ENCODE measurements at places on chromosomes 5 and 9.

- no peak for DNase-seq
Observed at GRCh38 chr9:27408001-27408400, 111.1 kb upstream of the EQTN start.

DNA sequence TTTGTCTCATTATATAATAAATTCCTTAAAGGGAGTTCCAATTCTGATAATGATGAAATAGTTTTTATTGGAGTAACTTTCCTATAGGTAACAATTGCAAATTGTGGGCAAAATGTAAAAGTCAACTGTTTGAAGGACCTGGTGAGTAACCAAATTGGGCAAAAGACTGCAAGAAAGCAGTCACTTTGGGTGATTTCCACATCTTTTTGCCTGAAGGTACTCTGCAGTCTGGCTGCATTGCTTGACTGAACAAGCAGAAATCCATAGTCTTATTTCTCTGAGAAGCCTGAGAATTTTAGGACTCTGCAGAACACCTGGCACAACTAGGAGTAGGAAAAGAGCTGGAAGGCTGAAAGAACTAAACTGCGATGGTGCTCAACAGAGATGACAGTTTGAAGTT lies 114.9 kb downstream of the HOMER1 start:
- no peak for DNase-seq

DNA sequence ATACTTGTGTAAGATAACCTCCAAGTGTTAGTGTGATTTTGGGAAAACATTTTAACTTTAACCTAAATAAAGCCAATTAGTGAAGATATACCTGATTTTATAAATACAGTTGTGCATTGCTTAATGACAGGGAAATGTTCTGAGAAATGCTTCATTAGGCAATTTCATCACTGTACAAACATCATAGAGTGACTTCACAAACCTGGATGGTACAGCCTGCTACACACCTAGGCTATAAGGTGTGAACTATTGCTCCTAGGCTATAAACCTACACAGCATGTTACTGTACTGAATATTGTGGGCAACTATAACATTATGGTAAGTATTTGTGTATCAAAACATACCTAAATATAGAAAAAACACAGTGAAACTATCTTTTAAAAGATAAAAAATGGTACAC lies 166.8 kb upstream of the TARS1 start:
- DNase-seq, result no peak

GRCh38 chr9:72790989-72791388 lies 161.9 kb downstream of the ALDH1A1 start:
- no peak for DNase-seq

GRCh38 chr5:76477061-76477460 lies 74.0 kb downstream of the IQGAP2 start:
- DNase-seq, result no peak

GRCh38 chr5:67214707-67215447 lies 18.3 kb upstream of the CD180 start:
- no peak for DNase-seq

- no peak for DNase-seq
Observed at GRCh38 chr5:33692980-33693379, 198.8 kb downstream of the ADAMTS12 start.

- no peak for DNase-seq
Observed at GRCh38 chr9:37836386-37836785, 35.8 kb downstream of the DCAF10 start.

DNA sequence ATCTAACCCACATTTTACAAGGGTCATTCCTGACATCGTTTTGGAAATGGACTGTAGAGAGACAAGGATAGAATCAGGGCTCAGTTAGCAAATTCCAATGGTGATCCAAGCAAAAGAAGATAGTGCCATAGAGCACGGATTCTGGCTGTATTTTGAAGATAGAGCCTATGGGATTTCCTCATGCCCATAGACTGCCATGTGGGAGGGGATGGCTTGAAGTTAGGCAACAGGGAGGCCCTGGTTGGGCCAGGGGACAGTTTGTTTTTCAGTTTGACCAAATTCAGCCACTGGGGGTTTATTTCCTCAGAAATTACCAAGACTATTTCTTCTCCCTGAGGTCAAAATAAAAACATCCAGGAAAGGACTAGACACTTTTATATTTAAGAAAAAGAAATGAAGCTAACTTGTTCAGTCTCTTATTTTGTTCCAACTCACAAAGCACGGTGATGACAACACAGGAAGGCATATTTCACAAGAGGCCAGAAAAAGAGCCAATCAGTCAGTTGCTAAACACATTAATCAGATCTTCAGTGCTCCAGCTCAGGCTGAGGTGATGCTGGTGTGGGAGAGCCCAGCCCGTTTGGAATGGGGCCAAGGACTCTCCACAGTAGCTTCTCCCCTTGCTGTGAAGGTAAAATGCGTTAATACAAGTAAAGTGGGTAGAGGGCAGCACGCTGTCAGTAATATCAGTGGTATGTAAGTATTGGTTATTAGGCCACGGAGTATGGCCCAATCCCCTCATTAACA lies 4.4 kb upstream of the DCTN4 start:
- no peak for DNase-seq

GRCh38 chr5:54672871-54673270 lies 155.3 kb downstream of the SNX18 start:
- DNase-seq, result no peak

Measured in OCI-LY7 (cell line).